Stimulated activated CD4-positive, alpha-beta T cell treated with anti-CD3 and anti-CD28 coated beads, Interleukin-15, amount 100 ng/mL, for 1 hour (primary cell): ENCODE measurements at places on chromosomes 6 and 20.
A peak's percentile ranks its signal among the peaks of the same experiment; 100 is the strongest.

- DNase-seq = no peak
Measured at GRCh38 chr6:36141091-36141490, 10.8 kb downstream of the MAPK13 start.

- peak; percentile 63 for DNase-seq
Measured at GRCh38 chr20:63520934-63521601, 503 bp downstream of the PPDPF start.

GRCh38 chr6:20833881-20834515 is 299.7 kb downstream of the CDKAL1 start:
- no peak for DNase-seq

DNA sequence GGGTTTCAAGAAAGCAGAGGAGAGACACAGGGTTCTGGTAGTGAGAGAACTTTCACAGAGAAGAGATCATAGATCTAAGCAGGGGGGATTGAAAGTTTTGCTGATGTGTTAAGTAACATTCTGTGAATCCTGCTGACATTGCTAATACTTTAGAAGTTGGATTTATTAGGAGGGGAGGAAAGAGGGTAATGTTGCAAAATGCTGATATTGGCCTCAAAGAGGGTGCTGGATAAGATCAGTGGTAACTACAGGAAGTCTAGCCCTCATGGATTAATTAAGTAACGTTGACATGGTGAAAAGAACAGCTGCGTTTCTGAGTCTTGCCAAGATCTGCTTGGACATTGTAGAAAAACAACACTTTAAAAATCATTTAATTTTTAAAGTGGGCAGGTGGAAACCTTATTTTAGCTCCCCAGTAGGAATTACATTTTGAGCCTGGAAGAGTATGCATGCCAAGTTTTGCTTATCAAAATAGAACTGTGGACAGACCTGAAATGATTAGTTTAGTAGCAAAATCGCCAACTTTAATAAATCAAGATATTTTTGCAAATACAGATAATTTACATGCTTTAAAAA is 606.0 kb upstream of the HTR1E start:
- no peak for DNase-seq

DNA sequence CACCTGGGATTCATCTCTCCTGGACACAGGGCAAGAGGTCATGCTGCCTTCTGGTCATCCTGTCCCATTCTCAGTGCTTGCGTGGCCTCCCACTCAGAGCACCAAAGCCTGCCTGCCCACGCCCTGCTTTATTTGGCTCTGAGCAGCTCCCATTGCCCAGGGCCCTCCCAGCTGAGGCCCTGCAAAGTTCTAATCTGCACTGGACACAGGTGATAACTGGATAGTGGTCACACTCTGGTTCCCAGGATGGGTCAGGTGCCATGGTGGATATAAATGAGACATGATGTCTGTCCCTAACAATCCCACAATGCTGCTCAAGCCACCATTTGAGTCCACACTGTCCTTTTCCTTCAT is 39.5 kb downstream of the CPXM1 start:
- DNase-seq = no peak

- no peak for DNase-seq
Measured at GRCh38 chr6:143607974-143608373, 69.8 kb upstream of the PHACTR2 start.

DNA sequence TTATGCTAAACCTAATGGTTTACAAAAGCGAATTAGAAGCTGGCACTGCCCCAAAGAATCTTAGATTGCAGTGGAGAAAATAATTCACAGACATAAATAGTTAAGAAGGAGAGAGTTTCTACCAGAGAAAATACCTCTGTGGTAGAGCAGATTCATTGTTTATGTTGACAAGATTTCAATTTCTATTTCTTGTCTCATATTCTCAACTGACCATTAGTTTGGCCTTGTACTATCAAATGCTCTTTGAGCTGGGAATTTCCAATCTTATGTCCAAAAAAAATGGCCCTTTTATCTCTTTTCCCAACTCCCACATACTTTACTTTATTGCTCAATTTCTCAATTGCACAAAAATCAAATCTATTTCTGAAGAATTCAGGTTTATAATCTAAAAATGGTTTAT is 804.1 kb upstream of the CITED2 start:
- DNase-seq = no peak

GRCh38 chr6:15736297-15736696 is 73.5 kb upstream of the DTNBP1 start:
- DNase-seq = no peak

GRCh38 chr6:91132461-91132860 is 545.6 kb upstream of the MAP3K7 start:
- no peak for DNase-seq

DNA sequence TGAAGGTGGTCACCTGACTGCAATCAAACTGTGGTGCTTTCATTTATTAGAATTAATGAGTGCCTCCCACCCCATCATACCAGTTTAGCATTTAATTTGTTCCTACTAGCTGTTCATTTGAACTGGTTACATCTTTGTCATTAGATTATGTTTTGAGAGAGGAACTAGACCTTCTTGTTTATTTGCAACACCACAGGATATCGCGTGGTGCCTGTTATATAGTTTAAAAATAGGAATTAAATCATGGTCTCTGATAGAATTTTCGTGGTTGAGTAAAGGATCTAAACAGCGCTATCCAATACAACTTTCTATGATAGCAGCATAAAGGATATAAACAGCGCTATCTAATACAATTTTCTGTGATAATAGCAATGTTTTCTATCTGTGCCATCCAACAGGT is 2.8 kb downstream of the RPRD1B start:
- no peak for DNase-seq

DNA sequence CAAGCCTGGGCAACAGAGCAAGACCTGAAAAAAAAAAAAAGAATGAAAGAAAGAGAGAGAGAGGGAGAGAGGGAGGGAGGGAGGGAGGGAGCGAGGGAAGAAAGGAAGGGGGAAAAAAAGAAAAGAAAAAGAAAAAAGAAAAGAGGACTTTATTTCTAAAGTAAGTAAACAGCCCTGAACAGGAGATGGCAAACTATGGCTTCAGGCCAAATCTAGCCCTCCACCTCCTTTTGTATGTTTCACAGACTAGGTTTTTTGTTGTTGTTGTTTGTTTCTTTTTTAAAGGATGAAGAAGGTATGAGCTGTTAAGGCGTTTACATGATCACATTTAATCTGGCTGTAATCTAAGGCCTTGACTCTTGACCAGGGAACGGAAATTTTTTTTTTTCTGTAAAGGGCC is 711.1 kb upstream of the NRSN1 start:
- no peak for DNase-seq
